ENCODE measurements at places on chromosomes 4 and X.

DNA sequence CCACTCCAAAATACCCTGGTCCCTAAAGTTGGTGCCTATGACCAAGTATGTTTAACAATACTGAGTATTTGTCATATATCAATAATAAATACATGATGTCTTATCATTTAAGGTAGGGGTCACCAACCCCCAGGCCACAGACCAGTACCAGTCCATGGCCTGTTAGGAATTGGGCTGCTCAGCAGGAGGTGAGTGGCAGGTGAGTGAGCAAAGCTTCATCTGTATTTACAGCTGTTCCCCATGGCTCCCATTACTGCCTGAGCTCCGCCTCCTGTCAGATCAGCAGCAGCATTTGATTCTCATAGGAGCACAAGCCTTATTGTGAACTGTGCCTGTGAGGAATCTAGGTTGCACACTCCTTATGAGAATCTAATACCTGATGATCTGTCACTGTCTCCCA, 126.2 kb downstream of the HNRNPD start:
- DNase-seq, result no peak

DNA sequence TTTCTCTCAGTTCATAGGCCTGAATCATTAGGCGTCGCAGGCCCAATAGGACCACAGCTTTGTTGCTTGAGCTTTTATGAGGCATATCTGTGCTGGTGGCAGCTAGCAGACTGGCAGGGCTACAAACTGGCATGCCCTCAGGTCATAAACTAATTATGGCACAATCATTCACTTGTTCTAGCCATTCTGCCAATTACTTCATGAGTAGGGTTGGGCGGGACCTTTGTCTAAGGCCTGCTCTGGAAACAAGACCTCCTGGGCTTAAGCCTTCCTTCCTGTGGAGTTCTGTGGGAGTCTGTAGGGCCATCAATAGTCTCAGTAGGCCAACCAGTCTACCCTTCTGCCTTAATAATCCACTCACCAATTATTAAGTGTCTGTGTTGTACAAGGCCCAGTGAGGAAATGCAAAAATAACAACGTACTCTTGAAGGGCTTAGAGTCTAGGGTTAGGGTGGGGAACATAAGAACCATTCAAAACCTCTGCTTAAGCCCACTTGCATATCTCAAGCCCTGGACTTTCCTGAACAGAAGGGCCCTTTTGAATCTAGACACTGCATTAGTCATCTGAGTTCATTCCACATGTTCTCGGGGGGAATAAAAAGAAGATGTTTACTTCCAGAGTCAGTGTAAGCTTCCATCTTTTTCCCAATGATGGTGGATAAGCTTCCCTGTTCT, 44.5 kb downstream of the SHROOM4 start:
- DNase-seq, result no peak

DNA sequence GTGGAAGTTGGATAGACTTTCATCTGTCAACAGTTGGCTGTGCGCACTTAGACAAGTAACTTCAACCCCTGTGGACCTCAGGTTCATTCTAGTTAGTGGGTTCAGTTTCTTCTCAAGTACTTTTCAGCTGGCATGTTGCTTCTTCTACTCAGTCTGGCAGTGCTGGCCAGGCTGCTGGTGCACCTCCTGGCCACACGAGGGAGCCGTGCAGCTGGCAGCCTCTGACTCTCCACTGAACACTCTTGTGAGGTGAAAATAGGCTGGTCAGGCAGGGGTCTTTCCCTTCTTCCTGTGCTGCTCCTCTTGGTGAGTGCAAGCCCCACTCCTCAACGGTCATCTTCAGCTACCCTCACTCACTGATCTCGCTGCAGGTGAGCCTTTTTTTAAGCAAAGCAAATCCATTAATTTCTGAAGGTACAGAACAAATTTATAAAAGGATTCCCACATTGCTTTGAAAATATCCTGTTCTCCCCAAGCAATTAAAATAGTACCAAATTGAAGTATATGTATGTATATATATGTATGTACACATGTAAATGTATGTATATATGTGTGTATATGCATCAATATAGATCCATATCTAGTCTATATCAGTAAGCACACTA, 30.6 kb downstream of the LONRF3 start:
- DNase-seq, result no peak

DNA sequence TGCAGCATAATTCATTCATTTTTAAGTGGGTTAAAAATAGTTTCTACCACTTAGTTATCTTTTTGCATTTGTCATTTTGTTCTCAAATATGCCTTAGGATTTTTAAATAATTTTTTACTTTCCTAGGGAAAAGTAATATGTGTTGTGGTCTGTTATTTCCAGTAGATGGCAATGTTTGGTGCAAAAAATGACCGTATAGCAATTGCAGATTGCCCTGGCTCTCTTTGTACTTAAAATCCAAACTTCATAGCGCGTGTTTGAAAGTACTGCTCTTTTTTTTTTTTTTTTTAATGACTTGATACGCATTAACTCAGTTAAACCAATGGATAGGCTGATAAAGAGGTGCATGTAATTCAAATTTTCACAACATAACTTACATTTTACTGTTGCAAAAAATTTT, 74.4 kb upstream of the RBMX start:
- DNase-seq, result no peak

DNA sequence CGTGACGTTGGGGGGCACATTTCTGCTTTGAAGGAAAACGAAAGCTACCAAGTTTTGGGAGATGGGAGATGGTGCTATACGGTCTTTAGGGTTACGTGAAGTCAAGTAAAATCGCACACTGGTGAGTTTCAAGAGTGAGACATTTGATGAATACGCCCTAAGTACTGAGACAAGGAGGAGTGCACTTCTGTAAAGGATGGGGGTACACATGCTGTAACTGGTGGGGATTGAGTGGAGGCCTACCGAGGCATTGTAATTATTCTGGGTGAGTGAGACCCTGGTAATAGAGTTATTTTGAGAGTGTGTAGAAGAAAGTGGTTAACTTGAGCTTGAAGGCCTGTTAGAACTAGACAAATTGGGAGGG, 536 bp downstream of the SH3BGRL start:
- no peak for DNase-seq

GRCh38 chrX:13046141-13046855, 1.9 kb upstream of the FAM9C start:
- DNase-seq, result no peak

DNA sequence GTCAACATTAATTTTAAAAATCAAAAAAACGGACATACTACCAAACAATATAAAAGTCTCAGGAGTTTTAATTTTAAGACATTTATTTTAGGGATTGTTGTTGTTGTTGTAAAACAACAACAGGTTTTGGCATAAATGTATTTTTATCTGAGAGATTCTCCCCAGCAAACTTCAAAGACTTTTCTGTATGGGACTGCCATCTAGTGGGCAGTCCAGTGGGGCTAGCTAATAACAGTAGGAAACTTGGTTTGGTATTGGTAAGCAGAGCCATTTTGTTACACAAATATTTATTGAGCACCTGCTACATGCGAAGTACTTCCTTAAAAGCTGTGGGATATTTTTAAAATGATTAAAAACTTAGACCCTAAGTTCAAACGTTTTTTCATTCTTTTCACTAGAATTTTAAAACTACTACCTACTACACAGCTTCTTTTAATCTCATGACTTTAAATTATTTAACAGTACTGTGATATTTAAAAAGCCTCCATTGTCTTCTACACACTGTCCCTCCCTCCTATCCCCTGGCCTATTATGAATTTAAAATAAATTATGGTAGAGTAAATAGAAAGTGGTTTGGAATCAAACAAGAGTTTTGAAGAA, 1028.4 kb upstream of the INTU start:
- no peak for DNase-seq

DNA sequence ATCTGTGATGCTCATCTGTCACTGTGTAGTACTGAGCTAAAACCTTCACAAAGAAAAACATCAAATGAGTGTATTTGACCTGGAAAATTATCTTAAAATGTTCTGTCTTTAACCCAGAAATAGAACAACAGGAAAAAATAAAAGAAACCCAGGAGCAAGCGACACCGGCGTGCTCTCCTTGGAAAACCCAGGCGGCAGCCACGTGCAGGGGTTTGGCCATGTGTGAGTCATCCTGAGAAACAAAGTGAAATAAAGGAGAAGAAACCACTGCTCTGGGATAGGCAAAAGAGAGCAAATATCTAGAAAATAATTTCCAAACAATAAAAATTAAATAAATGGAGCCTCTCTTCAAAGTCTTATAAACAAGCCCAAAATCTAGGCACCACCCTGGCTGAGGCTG, 20.0 kb upstream of the TMEM128 start:
- no peak for DNase-seq

DNA sequence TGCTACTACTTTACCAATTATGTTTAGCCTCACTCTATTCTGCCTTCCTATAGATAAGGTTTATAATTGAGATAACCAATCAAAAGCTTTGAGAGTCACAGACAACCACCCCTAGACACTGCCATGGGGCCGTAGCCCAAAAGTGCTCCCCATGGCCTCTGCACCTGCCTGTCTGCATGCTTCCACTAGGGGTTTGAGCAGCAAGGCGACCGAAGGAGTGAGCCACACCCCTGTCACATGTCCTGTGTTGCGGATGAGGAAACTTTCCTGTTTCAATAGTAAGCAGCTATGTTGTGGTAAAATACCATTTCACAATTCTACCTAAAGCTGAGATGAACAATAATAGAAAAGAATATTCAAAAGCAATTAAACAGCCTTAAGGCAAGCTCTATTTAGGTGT, 856.0 kb upstream of the FRG1 start:
- no peak for DNase-seq

DNA sequence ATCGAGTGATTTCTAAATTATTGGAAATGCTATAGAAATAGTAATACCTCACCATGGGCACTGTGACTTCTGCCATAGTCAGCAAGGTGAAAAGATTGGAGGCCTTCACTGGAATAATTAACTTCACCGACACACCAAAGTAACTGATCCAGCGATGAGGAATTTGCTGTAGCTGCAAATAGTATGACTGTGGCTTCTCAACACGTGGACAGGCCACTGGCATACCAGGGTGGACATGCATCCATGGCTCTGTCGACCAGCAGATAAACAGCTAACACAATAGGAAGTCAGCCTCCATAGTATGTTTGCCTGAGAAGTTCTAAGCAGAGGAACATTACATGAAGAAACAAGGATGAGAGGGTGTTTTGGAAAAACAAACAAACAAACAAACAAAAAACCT, 10.9 kb upstream of the FAT4 start:
- no peak for DNase-seq

- DNase-seq, result peak; percentile 9
Measured at GRCh38 chr4:25913056-25913850, 767 bp upstream of the SMIM20 start.

DNA sequence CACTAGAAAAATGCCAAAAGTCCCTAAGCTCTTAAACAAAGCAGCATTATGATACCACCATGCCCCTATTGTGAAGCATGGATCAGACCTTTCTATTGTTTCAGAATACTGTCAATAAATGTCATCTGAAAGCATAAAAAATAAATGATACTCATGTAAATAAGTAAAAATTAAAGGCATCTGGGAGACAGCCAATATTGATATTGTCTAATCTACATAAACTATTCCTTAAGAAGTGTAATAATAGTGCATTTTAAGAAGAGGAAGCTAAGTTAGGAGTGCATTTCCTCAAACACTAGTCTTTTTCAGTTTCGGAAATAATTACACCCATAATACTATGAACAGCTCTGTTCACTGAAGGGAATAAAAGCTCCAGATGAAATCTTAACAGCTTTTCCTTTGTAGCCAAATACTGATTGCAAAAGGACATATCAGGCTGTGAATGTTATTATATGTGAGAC, 181.6 kb downstream of the SPOCK3 start:
- DNase-seq, result no peak

- DNase-seq, result no peak
Measured at GRCh38 chr4:69786547-69786946, 26.1 kb upstream of the SULT1B1 start.

DNA sequence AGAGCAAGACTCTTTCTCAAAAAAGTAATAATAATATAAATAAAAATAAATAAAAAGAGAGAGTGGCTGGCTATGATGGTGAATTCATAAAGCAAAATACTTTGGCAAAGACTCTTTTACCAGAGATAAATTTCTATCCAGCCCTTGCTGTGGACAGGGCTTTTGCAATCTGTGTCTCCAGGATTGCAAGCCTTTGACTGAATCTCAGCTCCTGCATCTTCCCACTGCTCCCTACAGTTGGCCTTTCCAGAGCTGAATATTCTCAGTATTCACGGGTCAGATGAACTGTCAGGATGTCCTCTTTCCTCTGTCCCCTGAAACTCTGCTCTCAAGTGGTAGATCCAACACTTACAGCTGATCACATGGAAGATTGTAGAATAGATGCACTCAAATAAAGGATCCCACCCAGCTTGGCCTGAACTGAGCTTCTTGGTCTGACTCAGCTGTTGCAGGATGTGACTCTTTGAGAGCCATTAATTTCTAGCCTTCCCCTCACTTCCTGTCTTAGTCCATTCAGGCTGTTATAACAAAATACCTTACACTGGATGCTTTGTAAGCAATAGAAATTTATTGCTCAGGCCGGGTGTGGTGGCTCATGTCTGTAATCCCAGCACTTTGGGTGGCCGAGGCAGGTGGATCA, 123.4 kb upstream of the GUCY1A1 start:
- no peak for DNase-seq

- DNase-seq, result no peak
Measured at GRCh38 chr4:60579335-60579734, 620.8 kb upstream of the ADGRL3 start.

GRCh38 chr4:139443661-139444060, 10.3 kb upstream of the RAB33B start:
- no peak for DNase-seq

GRCh38 chr4:183430994-183431347, 13.5 kb upstream of the CDKN2AIP start:
- no peak for DNase-seq

DNA sequence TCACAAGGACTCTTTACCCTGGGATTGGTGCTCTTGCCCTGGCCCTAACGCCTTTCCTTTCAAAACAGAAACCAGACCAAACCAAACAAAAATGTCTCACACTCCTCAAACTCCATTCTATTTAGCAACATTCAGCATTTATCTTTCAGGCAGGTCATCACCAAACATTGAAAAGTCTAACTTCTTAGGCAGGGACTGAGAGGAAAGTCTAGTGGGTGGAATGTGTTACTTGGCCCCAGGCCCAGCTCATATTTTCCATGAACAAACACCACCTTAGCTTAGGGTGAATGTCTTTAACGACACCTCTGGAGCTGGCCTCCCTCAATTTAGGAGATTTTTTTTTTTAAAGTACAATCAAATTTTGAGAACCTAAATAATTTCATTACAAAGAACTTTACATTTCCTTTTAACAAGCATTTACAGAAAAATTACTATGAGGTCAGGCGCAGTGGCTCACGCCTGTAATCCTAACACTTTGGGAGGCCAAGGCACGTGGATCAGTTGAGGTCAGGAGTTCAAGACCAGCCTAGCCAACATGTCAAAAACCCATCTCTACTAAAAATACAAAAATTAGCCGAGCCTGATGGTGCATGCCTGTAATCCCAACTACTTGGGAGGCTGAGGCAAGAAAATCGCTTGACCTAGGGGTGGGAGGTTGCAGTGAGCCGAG, 10.2 kb upstream of the N4BP2 start:
- no peak for DNase-seq
